Stimulated activated CD4-positive, alpha-beta T cell treated with anti-CD3 and anti-CD28 coated beads, Interleukin-12 subunit alpha, Interleukin-12 subunit beta, amount 100 ng/mL, for 4 hours (primary cell): ENCODE measurements at places on chromosomes 4 and X.

DNA sequence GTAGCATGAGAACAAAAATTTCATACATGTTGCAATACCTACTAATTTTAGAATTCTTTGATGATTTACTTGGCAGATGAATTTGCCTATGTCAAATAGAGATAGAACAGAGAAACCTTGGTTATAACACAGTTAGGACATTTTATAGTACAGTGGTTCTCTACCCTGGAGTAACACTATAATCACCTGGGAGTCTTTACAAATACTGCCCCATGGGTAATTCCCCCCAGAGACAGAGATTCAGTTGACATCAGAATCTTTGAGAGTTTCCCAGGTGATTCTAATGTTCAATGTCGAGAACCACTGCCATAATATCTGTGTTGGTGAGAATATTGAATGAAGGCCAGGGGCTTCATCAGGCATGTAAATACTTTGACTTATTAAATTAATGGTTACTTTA is 401.3 kb upstream of the NDST4 start:
- no peak for DNase-seq

- no peak for DNase-seq
Measured at GRCh38 chrX:22392133-22392948, 119.6 kb downstream of the CBLL2 start.

- no peak for DNase-seq
Measured at GRCh38 chrX:40471965-40472648, 108.7 kb upstream of the ATP6AP2 start.

GRCh38 chr4:38504396-38504715 is 159.6 kb upstream of the KLF3 start:
- no peak for DNase-seq

DNA sequence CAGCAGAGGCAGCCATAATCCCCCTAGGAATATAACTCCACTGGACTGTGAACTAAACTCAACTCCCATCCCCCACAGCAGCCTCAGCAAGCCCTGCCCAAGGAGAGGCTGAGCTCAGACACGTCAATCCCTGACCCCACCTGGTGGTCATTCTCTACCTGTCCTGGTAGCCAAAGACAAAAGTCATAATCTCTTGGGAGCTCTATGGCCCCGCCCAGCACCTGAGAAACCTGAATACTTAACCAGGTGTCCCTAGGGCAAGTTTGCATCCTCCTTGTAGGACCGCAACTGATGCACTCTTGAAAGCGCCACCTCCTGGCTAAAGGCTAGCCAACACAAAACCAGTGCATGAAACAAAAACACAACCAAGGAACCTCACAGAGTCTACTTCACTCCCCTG is 18.4 kb downstream of the CT47B1 start:
- no peak for DNase-seq

DNA sequence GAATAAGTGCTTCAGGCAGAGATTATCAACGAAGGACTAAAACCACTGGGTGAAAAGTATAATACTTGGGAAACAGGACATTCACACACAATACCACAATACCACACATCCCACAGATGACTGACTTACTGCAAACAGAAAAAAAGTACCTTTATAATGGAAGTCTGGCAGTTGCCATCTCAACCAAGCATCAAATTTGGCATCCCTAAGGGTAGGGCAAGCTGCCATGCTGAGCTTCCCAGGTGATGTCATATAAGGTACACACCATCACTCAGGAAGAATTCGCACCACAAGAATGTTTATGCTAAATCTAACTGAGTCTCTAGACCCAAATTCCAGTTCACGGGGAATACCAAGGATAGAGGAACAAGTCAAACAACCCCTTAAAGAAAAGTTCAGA is 9.1 kb downstream of the QDPR start:
- no peak for DNase-seq

GRCh38 chr4:10722957-10723356 is 38.4 kb upstream of the CLNK start:
- DNase-seq: no peak

DNA sequence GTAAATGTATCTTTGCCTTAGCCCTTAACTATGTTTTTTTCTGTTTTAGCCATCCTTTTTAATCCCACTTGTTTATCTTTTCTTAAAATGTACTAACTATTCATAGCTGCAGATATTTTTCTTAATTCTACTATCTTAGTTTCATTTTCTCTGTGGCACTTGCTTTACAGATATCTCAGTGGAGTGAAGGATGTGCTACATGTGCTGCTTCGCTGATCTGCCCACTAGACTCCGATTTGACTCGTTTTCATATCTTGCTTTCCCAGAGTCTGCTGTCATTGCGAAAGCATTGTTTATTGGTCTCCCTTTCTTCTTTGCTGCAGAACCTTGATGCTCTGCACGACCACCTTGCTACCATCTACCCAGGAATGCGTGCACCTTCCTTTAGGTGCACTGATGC is 30.6 kb downstream of the GUCY1B1 start:
- no peak for DNase-seq

- DNase-seq: no peak
Measured at GRCh38 chrX:10697616-10698317, 77.4 kb upstream of the MID1 start.

- DNase-seq: no peak
Measured at GRCh38 chr4:7842384-7843279, 97.0 kb downstream of the AFAP1 start.

- DNase-seq: peak; percentile 62
Measured at GRCh38 chr4:143558823-143559756, 45.6 kb downstream of the SMARCA5 start.

GRCh38 chr4:182240161-182241130 is 2.8 kb upstream of the TENM3 start:
- no peak for DNase-seq

DNA sequence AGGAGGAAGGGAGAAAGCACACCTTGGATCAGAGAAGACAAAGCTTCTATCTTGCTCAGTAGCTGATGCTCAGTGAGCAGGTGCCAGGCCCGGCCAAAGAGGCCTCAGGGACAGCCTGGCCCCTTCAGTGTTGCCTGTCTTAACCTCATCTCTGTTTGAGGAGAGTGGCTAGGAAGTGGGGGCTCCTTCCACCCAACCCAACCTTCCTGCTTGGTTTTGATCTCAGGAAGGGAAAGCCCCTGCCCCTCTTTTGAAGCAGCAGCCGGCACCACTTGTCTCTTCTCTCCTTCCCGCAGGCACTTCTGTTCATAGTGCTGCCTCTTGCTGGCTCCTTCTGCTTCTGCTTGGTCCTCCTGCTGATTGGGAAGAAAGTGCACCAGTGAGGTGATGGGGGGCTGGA is 2.4 kb upstream of the AFF2 start:
- DNase-seq: no peak

GRCh38 chr4:173461170-173461569 is 62.3 kb upstream of the SCRG1 start:
- DNase-seq: no peak

DNA sequence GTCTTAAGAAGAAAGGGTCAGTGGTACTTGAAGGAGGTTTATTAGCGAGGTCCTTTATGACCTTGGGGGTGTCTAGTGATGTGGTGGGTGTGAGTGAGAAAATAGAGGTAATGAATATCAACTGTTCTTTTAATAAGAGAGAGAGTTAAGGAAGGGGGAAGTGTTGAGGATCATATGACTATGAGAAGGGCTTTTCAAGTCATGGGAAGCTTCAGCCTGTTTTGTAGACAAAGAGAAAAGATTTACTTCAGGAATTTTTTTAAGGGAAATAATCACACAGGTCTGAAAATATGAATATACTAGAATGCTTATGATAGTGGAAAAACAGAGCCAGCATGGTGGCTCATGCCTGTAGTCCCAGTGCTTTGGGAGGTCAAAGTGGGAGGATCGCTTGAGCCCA is 41.3 kb upstream of the MTMR1 start:
- DNase-seq: no peak

- DNase-seq: no peak
Measured at GRCh38 chr4:119508281-119508680, 120.3 kb downstream of the PDE5A start.

DNA sequence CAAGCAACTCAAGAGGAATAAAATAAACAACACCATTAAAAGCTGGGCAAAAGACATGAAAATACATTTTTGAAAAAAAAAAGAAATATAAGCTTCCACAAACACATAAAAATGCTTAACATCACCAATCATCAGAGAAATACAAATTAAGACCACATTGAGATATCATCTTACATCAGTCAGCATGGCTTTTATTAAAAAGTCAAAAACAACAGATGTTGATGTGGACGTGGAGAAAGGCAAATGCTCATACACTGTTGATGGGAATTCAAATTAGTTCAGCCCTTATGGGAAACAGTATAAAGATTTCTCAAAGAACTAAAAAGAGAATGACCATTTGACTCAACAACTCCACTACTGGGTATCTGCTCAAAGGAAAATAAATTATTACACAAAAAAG is 59.6 kb downstream of the STK32B start:
- no peak for DNase-seq

- DNase-seq: no peak
Measured at GRCh38 chr4:173413036-173413435, 14.1 kb upstream of the SCRG1 start.

GRCh38 chr4:3257556-3258482 is 8.9 kb downstream of the MSANTD1 start:
- no peak for DNase-seq

GRCh38 chr4:75726577-75726976 is 2.2 kb downstream of the USO1 start:
- DNase-seq: no peak

GRCh38 chrX:18964026-18964425 is 19.9 kb downstream of the PHKA2 start:
- DNase-seq: no peak

DNA sequence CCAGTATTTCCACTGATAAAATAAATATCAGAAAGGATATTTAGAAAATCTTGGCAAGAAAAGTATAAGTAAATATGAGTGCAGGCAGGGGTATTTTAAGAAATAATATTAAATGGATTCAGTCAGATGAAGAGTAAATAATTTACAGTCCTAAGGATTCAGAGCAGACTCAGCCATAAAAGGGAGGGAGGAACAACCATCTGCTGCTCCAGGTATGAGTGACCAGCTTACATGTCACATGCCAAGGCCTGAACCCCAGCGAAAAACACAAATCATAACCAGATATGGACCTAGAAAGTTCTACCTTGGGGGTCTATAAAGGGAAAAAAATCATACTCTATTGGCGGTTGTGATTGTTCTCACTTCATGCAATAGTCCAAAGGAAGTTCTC is 166.8 kb downstream of the COL4A6 start:
- no peak for DNase-seq
